ENCODE measurements at places on chromosomes 16 and 17.

DNA sequence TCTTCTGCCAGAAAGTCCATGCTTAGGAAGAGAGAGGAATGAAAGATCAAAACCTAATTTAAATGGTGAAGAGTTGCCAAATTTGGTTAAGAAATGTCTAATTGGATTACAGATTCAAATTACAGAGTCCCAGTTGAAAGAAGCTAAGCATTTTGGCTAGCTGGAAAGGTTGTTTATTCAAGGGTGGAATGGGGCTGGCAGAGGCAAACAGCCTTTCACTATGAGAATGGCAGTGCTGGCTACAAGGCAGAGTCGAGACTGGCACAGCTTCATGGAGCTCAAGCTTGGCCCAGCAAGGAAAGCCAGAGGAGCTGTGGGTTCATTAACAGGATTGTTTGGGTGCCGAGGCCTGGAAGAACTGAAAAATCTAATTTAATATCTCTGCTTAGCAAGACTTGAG lies 13.6 kb downstream of the MAP3K3 start:
- no peak for DNase-seq

- DNase-seq: no peak
Observed at GRCh38 chr16:31471875-31472708, at the start of gene TGFB1I1. TGFB1I1 (plus strand) TSS chr16:31472152; CDS start chr16:31472189, 37 bp downstream.

DNA sequence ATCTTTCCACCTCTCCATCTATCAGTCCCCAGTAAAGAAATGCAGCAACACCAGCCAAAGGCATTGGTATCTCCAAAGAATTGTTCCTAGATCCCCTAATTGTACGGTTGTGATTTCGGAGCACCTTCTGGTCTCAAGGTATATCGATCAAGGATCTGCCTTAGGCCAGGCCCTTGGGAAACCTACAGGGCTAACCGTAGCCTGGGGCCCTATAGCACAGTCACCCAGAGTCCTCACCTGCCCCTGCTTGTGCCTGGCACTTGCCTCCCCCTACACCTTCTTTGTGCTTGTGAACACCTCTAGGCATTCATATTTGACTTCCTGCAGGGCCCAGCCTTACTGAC lies 16.8 kb upstream of the AURKB start:
- no peak for DNase-seq

DNA sequence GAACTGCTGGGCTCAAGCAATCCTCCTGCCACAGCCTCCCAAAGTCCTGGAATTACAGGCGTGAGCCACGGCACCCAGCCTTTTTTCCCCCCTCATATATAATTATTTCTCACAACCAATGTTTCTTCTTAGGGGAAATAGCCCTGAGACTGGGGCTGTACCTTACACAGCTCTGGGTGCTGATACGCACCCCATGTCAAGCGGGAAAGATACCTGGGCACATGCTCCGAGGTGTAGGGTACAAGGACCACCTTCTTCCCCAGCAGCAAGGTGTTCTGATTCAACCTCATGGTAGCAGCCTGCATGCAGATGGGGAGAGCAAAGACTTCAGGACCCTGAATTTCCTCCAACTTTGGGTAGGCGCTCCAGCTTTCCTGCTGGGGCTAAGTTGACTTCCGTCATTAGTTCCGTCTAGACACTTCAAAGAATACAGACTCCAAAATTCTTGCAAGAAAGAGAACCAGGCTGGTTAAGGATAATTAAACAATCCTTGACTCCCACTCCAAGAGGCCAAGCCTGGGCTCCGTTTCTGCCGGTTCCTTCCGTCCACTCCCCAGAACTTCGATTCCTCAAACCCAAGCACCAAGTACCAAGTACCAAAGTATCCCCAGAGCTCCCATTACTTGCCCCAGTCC lies 619 bp downstream of the NAT9 start:
- DNase-seq: no peak

DNA sequence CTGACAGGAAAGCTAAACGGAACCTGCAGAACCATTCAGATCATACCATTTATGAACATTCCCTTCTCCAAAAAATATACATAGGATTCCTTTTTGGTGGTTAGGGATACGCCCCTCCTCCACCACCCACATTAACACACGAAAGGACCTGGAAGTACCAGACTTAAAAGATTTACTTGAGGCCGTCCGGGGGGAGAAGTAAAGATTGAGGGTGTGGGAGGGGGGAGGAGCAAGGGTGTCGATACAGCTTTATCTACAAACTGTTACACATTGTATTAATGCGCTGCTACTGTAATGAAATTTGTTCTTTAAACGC lies 537 bp downstream of the PALB2 start:
- DNase-seq: no peak

DNA sequence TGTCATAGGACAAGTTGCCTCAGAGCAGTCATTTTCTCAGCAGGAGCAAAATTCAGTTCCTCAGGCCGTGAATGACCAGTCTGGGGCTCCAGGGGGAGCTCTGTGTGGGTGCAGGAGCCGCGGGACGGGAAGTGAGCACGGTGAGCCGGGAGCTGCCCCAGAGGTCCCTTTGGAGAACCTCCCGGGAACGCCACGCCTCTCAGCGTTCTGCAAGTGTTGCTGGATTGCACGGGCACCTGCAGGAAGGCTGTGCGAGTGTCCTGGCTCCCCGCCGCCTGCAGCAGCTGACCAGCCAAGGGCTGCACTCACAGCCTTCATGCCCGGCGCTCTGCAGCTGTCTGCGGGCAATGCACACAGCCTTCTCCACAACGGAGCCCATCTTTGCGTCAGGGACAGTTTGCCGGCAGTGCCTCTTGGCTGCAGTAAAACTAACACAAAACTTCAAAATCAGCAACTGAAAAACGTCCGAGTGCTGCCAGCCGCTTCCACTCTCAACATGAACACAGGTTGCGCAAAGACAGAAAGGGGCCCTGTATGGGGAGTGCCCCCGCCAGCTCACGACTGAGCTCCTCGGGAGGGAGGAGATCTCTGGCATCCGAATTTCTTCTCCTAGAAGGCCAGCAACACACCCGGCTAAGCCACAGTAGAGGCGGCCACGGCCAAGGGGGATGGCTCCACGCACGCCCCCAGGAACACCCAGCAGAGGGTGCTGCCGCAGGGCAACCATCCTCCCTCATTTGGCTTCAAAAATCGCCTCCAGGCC lies 16.0 kb downstream of the NDUFAF8 start:
- no peak for DNase-seq

GRCh38 chr16:77359065-77359502 lies 75.8 kb downstream of the ADAMTS18 start:
- DNase-seq: no peak

DNA sequence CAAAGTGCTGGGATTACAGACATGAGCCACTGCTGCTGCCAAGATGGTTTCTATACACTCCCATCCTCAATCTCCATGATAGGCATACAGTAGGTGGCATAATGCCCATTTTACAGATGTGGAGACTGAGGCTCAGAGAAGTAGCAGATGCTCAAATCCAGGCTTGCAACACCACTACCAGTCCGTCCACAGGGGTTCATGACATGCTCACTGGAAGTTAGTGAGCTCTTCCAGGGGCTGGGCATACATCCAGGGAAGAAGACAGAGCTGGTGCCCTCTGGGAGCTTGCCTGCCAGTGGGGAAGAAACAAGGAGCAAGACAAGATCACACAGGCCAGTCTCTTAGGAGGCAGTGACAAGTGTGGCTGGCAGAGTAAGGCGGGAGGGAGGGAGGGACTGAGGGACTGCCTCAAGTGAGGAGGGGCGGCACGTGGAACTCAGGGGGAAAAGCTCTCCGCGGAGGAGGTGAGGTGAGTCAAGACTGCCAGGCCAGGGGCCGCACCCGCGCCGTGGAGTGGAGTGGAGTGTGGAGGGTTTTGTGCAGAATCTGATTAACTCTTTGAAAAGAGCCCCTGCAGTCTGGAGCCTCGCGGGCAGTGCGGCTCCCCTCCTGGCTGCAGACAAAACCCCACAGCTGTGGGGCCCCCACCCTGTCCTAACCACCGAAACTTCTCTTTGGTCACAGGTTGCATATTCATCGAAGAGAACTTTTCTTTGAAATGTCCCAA lies 27.9 kb downstream of the SREBF1 start:
- DNase-seq: no peak
